ENCODE measurements at places on chromosomes 12 and 14.
A peak's percentile ranks its signal among the peaks of the same experiment; 100 is the strongest.

DNA sequence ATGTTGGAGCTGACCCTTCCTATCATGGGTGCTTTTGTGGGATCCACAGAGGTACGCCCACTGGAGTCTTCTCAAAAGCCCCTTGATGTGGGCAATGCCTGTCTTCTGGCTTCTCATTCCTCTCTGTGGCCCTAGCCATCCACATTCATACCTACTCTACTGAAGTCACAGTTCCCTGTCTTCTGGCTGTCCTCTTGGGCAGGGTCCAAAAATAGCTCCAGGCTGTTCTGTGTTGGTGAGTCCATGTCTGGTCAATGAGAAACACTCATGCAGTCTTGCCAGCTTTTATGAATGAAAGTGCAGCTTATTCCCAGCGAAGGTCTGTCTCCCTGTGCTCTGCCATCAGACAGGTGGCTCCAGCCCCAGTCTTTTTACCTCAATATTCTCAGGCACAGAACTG is 135.9 kb upstream of the MDM1 start:
- DNase-seq: no peak

DNA sequence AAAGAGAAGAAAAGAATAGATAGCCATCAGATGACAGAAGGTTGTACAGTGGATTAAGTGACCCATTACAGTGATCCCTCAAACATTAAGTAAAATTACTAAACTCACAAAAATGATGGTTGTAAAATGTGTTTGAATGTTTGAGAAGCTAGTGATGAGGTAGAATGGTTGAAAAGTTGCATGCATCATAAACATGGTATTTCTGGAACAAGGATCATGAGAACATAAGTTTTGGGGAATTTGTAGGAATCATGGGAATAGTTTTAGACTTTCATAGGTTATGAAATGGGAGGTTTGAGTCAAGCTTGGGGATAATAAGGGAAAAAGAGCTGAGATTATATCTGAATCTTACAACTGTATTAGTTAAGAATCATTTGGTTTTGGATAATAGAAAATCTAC is 34.1 kb upstream of the NEDD1 start:
- no peak for DNase-seq

- DNase-seq: no peak
Observed at GRCh38 chr12:82225871-82226270, 132.3 kb downstream of the CCDC59 start.

DNA sequence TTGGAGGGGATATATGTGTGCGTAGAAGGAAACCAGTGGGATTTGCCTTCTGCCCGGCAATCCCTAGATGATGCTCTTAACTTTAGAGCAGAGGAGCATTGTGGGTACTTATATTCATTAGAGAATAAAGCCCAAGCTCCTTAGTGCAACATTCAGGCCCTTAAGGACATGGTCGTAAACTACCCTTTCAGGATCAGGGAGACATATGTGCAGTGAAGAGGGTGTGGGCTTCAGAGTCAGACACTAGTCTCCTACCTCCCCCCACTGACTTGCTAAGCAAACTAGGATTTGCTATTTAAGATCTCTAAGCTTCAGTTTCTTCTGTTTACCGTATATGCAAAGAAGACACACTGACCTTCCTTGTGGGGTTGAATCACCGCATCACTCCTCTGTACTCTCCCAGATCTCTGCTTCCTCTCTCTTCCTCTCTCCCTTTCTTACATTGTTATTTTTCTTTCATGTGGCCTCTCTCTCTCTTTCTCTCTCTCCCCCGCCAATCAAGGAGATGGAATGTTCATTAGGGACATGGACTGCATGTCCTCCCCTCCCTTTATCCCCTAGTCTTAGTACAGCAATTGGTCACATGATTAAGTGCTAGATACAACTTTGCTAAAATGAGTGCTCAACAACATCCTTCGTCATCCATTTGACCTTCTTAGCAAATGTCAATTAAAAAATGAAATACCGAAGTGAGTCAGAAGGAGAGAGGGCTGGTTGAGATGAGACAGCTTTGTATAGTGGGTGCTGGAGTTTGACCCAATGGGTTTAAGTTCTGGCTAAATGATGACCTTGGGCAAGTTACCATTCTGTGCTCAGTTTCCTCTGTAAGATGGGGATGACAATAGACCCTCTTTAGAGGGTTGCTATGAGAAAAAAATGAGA is 91.7 kb downstream of the TMX1 start:
- DNase-seq: peak; percentile 39

DNA sequence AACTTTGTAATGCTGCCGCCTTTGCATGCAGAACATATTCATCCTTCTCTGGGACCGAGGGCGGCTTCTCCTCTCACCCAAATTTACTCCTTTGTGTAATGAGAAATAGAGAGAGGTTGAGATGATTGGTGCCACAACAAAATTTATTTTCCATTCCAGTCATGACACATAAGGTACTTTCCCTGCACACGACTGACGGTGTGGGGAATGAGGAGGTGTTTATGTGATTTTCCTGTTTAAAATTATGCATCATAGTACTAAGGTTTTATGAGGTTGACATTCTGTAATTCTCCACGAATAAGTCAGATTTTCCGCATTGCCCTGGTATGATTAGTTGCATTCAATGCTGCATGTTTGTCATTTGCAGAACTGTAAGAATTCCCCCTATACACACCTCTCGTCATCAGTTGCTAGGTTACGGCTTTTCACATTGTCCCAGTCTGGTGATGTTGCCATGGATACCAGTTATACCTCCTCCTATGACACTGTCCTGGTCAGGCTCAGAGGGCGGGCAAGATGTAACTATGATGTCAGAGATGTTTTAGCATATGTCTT is 23.1 kb downstream of the BICDL1 start:
- no peak for DNase-seq
